Activated T-helper 1 cell treated with anti-CD3 and anti-CD28 coated beads, Interleukin-12 subunit alpha, Interleukin-12 subunit beta, Interleukin-2, Interleukin-4 antibody, amounts not matched to agents 30 ng/mL and 10 ng/mL and 1 ng/mL, durations not matched to agents 14 hours and 24 hours and 36 hours (primary cell): ENCODE measurements at places on chromosomes 2 and 18. TPM values are rescaled to one million over a fixed set of nuclear protein-coding genes. Genes with fewer than 3 reads are reported as not detected.

The GAL3ST2 gene
- total RNA-seq, result 0.51 and 0.60 TPM in 2 replicates

The NFATC1 gene
- 102 and 103 TPM in 2 replicates for total RNA-seq

The UGT1A3 gene
- total RNA-seq, result not detected in 2 replicates

The STK17B gene
- total RNA-seq, result 148 and 164 TPM in 2 replicates

The REEP1 gene
- total RNA-seq, result 0.26 and 0.81 TPM in 2 replicates

The PJVK gene
- total RNA-seq, result 1.1 and 2.5 TPM in 2 replicates

The FBXO41 gene
- 29.3 and 30.9 TPM in 2 replicates for total RNA-seq

The TM4SF20 gene
- not detected in 2 replicates for total RNA-seq

The CD8B2 gene
- 0.37 and 0.54 TPM in 2 replicates for total RNA-seq

The GBX2 gene
- total RNA-seq, result not detected in 2 replicates

The KYNU gene
- not detected in 2 replicates for total RNA-seq

The ZEB2 gene
- total RNA-seq, result 25.1 and 27.8 TPM in 2 replicates

The AQP12B gene
- total RNA-seq, result not detected in 2 replicates

The TMEM214 gene
- 97.5 and 98.1 TPM in 2 replicates for total RNA-seq

The GCKR gene
- total RNA-seq, result not detected in 2 replicates

The GRB14 gene
- total RNA-seq, result not detected in 2 replicates

The CNDP1 gene
- not detected in 2 replicates for total RNA-seq

The SERPINB12 gene
- not detected in 2 replicates for total RNA-seq

The C2orf80 gene
- not detected in 2 replicates for total RNA-seq

The CFAP65 gene
- not detected in 2 replicates for total RNA-seq

The RNPEPL1 gene
- 61.8 and 62.8 TPM in 2 replicates for total RNA-seq

The DSEL gene
- total RNA-seq, result 0.03 and 0.05 TPM in 2 replicates
